CD8-positive, alpha-beta memory T cell (primary cell): ENCODE measurements at places on chromosomes 3 and 15. TPM values are rescaled to one million over a fixed set of nuclear protein-coding genes. Genes with fewer than 3 reads are reported as not detected.

IL17RD gene
- 0.04 TPM for total RNA-seq

GRIP2 gene
- total RNA-seq, result not detected

CPLX3 gene
- not detected for total RNA-seq

CCR8 gene
- total RNA-seq, result 5.3 TPM

KBTBD13 gene
- not detected for total RNA-seq

ZNF717 gene
- 7.2 TPM for total RNA-seq

CKMT1B gene
- not detected for total RNA-seq

NAALADL2 gene
- not detected for total RNA-seq

OXSM gene
- 12.9 TPM for total RNA-seq

CCK gene
- total RNA-seq, result not detected

IL17RB gene
- total RNA-seq, result 2.1 TPM

REC114 gene
- total RNA-seq, result not detected

RTP3 gene
- not detected for total RNA-seq

RAB11A gene
- 159 TPM for total RNA-seq

ZPLD1 gene
- total RNA-seq, result not detected

CCDC50 gene
- total RNA-seq, result 13.0 TPM

PLA2G4E gene
- not detected for total RNA-seq

FSTL1 gene
- total RNA-seq, result 0.53 TPM

PIF1 gene
- total RNA-seq, result 14.6 TPM

CDCP1 gene
- total RNA-seq, result 0.96 TPM

EPHB3 gene
- 0.04 TPM for total RNA-seq

GOLGA8J gene
- not detected for total RNA-seq

RARB gene
- total RNA-seq, result not detected

ERICH6 gene
- 0.39 TPM for total RNA-seq

CLDN18 gene
- not detected for total RNA-seq

RAP2B gene
- 18.3 TPM for total RNA-seq

CIB1 gene
- total RNA-seq, result 166 TPM

DGKG gene
- 0.04 TPM for total RNA-seq

PP2D1 gene
- not detected for total RNA-seq

SLC12A1 gene
- total RNA-seq, result not detected

BLM gene
- total RNA-seq, result 37.6 TPM

SLC41A3 gene
- total RNA-seq, result 25.8 TPM

CFAP20DC gene
- 1.8 TPM for total RNA-seq

PLSCR5 gene
- not detected for total RNA-seq

NR1I2 gene
- total RNA-seq, result 0.38 TPM
